MCF 10A (cell line): ENCODE measurements at places on chromosomes 2 and 18.

- no peak for DNase-seq
- H3K4me1 ChIP-seq = peaks cover 7% of the 10 kb centered on the region
- H3K27me3 ChIP-seq = peaks cover 7% of the 10 kb centered on the region
- no peak overlapping the region for H3K27ac ChIP-seq
These were observed 174.2 kb downstream of the LOXHD1 start for GRCh38 chr18:46482831-46483230.

GRCh38 chr2:15311201-15311907 lies 249.8 kb downstream of the NBAS start:
- no peaks in the 10 kb centered on the region for H3K4me1 ChIP-seq
- H3K27me3 ChIP-seq = no peaks in the 10 kb centered on the region
- peaks cover 15% of the 10 kb centered on the region for H3K36me3 ChIP-seq
- H3K4me3 ChIP-seq = no peak overlapping the region

- H3K4me3 ChIP-seq = no peak overlapping the region
- no peaks in the 10 kb centered on the region for H3K27me3 ChIP-seq
- no peak overlapping the region for H3K27ac ChIP-seq
- H3K36me3 ChIP-seq = no peaks in the 10 kb centered on the region
- no peak for DNase-seq
These were observed 379.0 kb upstream of the CHST9 start for GRCh38 chr18:27564066-27564465.

DNA sequence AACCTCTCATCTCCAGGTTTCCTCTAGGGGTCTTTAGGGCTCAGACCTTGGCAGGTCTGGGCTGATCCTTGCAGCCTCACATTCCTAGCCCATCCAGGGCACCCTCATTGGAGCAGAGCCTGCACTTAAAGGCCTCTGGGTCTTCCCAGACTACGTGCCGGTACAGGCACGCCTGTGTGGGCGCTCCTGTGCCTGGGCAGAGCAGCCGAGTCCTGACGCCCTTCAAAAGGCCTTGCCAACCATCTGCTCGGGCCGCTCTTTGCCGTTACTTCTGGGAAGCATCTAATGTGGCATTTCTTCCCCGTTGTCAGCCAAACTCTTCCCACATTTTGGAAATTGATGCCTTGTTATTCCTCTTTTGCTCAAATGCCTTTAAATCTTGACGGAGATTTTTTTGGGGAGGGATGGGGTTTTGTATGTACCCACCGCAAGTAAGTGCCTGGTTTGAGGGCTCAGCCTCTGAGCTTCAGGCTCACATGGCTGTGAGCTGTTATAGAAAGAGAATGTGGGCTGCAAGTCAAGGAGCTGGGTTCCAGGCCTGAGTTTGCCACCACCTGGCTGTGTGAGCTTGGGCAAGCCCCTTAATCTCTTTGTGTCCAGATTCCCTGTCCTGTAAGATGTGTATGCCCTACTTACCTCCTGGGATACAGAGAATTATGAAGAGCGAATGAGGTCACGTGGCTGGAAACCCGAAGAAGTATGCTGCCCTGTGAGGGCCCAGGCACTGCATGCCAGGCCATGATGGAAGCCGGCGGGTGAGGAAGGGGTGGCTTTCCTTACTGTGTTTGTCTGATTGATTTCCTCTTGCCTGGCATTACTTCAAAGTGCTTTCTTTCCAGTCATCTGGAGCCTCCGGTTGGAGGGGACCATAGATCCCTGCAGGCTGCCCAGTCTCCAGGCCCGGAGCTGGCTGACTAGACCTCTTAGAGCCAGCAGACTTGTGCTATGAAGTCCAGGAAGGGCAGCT lies 20.6 kb downstream of the EHD3 start:
- H3K4me3 ChIP-seq = no peak overlapping the region
- H3K27ac ChIP-seq = no peak overlapping the region
- DNase-seq = no peak
- H3K4me1 ChIP-seq = no peaks in the 10 kb centered on the region

DNA sequence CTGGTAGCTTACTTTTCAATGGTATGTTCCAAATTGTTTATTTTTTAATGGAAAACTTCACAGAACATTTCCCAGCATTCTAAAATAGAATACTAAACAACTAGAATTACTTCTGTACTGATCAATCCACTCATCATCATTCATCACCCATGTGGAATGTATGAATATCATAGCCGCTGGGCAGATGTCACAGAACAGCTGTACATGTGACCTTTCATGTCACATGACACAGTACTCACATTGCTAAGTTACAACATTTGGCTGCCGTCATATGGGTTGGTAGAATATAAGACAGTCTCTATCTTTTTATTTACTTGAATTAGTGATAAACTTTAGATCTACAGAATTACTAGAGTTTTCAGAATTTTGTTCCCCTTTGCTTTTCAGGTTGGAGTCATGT lies 387.6 kb downstream of the ZEB2 start:
- H3K4me3 ChIP-seq = no peak overlapping the region
- DNase-seq = peak; percentile 46
- H3K36me3 ChIP-seq = no peaks in the 10 kb centered on the region

- no peak for DNase-seq
- H3K4me3 ChIP-seq = no peak overlapping the region
These were observed 100.3 kb upstream of the CAVIN2 start for GRCh38 chr2:191947235-191947634.

DNA sequence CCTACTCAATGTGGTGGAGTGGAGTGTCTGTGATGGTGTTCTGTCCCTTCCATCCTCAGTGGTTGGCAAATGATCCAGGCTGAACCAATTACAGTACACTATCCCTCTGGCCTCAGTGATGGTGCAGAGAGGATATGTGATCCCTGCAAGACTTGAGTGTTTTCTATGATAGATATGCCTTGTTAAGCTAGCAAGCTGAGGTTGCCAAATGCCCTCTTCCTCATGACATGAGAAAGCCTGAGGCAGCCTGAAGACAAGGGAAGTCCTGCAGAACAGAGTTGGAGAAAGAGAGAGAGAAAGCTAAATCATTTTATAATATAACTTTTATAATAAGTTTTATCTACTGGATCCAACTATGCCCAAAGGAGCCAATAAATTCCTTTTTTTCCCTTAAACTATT lies 41.6 kb upstream of the GORASP2 start:
- peaks cover 6% of the 10 kb centered on the region for H3K27me3 ChIP-seq
- no peaks in the 10 kb centered on the region for H3K36me3 ChIP-seq
- no peak for DNase-seq
- H3K4me1 ChIP-seq = peaks cover 20% of the 10 kb centered on the region

DNA sequence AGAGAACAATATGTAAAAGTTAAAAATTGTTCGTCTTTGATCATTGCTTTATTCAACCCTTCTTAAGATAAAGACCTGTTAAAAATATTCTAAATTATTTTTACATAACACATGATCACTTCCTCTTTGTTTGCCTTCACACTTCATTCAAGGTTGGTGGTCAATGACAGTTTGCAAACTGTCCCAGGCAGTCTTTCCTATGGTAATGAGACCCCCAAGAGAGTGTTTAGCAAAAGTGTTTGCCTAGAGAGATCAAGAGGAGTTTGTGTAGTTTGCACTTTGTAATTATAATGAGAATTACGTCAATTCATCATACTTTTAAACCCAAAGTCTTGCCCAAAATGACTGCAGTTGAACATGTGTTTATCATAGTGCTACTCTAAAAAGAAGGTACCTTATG lies 77.2 kb upstream of the ABCA12 start:
- no peaks in the 10 kb centered on the region for H3K27me3 ChIP-seq
- no peak overlapping the region for H3K4me3 ChIP-seq
- no peak for DNase-seq
- no peaks in the 10 kb centered on the region for H3K36me3 ChIP-seq
- no peak overlapping the region for H3K27ac ChIP-seq

DNA sequence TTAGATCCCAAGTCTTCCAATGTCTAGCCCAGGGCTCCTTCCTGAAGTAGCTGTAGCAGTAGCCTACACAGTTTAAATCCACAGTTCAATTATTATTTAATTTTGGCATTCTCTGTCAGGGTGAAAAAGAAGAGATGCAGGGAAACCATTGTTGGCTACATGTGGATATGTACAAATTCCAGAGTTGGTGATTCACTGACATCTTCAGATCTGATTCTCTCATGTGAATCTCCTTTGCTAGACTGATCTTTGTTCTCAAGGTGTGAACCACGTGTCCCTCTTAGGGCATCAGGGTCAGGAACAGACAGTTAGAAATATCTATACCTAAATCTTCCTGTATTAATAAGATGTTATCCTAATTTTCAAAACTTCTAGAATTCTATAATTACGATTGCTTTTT lies 36.7 kb downstream of the ADCYAP1 start:
- no peak for DNase-seq
- peaks cover 8% of the 10 kb centered on the region for H3K4me1 ChIP-seq
- H3K27ac ChIP-seq = no peak overlapping the region
- H3K27me3 ChIP-seq = no peaks in the 10 kb centered on the region
- no peaks in the 10 kb centered on the region for H3K36me3 ChIP-seq
- no peak overlapping the region for H3K4me3 ChIP-seq

DNA sequence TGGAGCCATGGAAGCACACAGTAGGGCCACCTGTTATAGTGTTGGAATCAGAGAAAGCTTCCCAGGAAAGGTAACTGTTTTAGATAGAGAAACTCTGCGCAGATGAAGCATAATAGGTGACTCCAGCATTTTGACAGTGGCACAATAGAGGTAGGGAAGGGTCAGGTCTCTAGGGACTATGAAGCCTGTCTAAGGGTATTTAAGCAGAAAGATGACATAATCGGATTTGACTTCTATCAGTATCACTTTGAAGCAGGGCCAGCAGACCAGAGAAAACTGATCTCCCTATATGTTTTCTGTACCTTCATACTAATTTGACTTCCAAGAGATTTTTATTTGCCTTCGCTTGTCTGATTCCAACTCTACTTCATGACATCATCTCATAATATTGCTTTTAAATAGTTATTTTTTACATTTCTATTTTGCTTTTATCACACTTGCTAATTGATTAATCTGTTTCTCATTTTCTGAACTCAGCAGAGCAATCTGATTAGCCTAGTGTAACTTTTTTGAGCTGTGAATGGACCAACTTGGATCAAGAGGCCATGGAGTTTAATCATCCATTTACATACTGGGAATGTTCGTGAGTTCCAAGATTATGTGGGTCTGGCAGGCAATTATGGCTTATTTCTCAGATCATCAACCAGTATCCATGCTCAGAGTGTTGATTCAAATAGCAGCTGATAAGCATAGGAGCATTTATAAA lies 8.4 kb upstream of the HIBCH start:
- no peak for DNase-seq
- H3K36me3 ChIP-seq = no peaks in the 10 kb centered on the region
- H3K4me3 ChIP-seq = no peak overlapping the region
- no peak overlapping the region for H3K27ac ChIP-seq
- no peaks in the 10 kb centered on the region for H3K27me3 ChIP-seq

GRCh38 chr2:69111076-69111475 lies 98.1 kb downstream of the ANTXR1 start:
- no peaks in the 10 kb centered on the region for H3K4me1 ChIP-seq
- no peak for DNase-seq
- H3K4me3 ChIP-seq = no peak overlapping the region
